IPS DF 6.9 (cell line): ENCODE measurements at places on chromosomes 7 and 10.

- no peak for DNase-seq
Observed at GRCh38 chr10:71835671-71836595, 15.1 kb downstream of the PSAP start.

DNA sequence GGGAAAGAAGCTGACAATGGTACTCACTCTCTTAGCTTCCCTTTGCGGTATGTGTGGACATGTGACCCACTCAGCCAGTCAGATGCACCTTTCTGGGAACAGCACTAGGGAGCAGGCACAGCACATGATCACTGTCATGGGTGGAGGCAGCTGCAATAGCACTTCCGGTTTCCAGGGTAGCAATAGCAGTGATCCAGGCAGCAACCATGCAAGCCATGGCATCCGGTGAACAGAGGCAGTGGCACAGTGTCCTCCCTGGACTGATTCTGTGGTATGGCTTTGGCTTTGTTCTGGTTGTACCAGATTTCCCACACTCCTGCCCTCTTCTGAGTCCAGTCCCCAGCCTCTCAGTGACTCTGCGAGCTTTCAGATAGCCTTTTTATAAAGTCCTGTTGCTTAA, 86.8 kb upstream of the NAMPT start:
- no peak for DNase-seq

DNA sequence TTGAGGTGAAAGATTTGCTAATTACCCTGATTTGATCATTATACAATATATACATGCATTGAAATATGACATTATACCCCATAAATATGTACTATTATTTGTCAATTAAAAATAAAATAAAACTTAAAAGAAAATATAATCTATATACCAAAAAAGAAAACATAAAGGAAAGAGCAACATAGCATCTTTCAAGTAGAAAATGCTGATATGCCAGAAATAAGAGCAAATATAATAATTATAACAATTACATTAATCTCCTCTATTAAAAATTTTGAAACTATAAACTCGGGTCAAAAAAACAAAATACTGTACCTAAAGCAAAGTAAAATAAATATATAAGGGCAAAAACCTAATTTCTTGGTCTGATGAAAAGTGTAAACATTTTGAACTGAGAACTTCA, 209.3 kb upstream of the PDE1C start:
- DNase-seq: no peak

- DNase-seq: no peak
Observed at GRCh38 chr10:112784022-112784461, 166.0 kb upstream of the TCF7L2 start.

GRCh38 chr10:116440330-116441030, 12.8 kb downstream of the PNLIPRP3 start:
- DNase-seq: no peak

GRCh38 chr7:150585199-150585598, 18.0 kb downstream of the GIMAP4 start:
- no peak for DNase-seq

GRCh38 chr10:37975401-37975991, 951 bp downstream of the ZNF25 start:
- no peak for DNase-seq

GRCh38 chr7:714251-714671, 12.2 kb upstream of the DNAAF5 start:
- no peak for DNase-seq

GRCh38 chr10:76198287-76199035, 767.0 kb downstream of the LRMDA start:
- DNase-seq: no peak

- DNase-seq: no peak
Observed at GRCh38 chr10:27723436-27723835, 22.2 kb downstream of the MKX start.

DNA sequence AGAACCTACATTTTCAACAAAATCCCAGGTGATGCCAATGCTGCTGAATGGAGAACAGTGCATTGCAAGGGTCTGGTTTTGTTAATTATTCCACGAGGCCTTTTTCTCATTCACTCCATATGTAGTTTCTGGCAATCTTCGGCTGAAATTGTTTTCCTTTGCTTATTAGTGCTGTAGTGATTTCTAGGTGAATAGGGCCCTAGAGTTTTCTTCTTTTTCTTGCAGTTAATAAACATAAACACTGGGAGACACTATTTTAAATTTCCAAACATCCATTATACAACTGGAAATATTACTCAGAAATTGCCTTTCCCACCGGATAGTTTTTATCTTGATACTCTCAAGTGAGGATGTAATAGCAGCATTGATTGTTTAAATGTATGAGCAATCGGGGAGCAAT, 435.6 kb downstream of the XPNPEP1 start:
- no peak for DNase-seq

DNA sequence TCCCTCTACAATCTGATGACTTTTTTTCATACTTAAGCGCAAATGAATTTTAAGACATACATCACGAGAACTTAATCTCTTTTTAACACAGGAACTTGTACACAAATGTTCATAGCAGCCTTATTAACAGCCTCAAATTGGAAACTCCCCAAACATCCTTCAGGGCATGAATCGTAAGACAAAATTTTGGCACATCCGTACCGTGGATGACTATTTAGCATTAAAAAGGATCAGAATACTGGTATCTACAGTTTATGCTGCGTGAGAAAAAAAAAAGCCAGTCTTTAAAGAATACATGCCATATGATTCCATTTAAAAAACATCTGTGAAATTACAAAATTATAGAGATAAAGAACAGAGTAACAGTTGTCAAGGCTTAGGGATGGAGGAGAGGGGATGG, 46.8 kb downstream of the PDE1C start:
- no peak for DNase-seq
